ENCODE measurements at places on chromosomes 2 and 18.

GRCh38 chr2:152236191-152236925 lies 60.8 kb upstream of the STAM2 start:
- no peak for DNase-seq

DNA sequence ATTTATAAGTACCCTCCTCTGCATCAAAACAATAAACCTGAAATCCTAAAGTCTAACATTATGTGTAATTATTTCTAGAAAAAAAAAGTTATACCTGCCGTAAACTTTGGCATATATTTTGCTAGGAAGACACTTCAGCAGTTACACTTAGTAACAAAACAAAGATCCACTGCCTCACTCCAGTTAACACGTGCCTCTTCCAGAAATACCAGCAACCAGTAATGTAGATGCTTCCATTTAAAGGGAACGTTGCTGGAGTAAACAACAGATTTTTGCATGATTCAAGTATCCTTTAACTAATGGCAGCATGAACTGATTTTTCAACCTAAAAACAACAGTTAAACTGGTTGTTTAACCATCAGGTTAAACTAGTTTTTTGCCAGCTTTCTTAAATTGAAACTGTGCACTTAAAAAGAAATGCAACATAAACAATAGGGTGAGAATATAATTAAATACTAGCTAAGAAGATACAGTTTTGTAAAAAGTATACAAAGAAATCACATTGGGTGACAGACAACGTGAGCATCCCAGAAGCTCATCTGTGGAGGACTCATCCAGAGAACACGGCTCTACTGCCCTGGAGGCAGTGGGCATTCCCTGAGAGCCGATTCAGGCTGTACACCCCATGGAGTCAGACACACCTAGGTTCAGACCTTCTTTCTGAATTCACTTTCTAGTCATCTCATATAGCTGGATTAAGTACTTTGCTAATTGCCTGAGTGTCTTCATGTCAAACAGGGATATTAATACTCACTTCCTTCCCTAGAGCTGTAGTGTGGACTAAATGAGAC lies 22.3 kb downstream of the MGAT4A start:
- DNase-seq, result no peak

DNA sequence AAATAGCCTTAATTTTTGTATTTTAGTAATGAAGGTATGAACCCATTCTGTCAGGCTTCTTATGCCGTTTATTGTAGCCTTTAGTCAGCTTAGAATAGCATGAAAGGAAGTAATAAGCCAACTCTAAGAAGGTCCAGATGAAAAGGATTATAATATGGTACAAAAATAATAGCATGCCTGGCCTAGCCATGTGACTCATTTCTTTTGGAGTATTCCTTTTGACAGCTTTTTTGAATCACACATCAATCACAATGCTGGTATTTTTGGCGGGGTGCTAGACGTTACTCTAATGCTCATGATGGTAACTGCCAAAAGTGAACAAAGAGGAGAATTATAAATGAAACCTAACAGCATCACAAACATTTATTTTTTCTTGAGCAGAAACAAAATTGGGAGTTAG lies 19.9 kb downstream of the FMNL2 start:
- no peak for DNase-seq

DNA sequence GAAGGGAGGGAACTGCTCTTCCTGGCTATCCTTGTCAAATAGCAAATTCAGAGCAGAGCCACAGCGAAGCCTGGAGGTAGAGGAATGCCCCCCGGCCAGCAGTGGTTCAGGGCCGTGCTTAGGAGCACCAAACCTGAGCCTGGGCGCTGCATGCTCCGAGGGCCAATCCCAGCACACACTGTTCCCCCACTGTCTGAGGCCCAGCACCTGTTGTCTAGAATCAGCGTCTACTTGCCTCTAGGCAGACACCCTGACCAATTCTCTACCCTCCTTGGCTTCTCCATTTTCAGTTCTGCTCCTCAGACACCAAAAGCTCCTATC lies 177.6 kb upstream of the PKDCC start:
- DNase-seq, result no peak

DNA sequence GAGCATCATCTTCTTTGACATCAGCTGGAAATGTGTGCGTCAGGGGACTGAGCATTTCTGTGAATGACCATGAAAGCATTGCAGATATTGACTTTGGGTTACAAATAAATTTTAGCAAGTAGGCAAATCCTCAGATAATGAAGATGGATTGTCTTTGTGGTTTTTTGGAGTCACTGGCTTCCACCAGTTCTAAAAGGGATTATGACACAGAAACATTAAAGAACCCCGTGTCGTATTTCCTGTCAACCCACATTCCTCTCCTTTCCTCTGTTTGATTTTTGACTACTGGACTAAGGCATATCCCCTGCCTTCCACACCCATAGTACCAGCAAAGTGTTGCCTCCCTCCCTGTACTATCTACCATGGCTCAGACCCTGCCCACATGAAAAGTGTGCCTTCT lies 268.1 kb downstream of the MYO3B start:
- no peak for DNase-seq

DNA sequence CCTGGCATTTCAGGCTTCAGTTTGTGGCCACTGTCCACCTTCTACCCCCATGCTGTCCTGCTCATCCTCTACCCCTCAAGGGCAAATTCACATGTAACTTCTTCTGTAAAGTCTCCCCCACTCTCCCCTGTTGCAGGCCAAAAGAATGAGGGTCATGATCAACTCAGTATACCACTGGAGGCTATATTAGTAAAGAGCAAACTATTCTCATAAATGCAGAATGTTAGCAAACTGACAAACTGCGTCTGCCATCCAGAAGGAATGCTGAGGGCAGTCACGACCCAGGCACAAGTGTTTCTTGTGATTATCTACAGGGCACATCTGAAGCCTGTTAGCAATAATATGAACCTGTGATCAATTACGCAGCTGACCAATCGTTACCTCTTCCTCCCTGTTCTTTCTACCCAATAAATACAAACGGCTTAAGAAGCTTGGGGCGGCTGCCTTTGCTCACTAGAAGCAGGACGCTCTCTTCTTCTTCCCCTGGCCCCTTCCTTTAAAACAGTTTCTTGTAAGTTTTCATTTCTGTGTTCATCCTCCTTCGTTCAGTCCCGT lies 58.3 kb downstream of the SEPTIN10 start:
- no peak for DNase-seq

- DNase-seq, result no peak
Measured at GRCh38 chr2:70822843-70823242, 2.4 kb upstream of the CLEC4F start.

Measured in NCI-H1048 (cell line).